ENCODE measurements at places on chromosomes 6 and 20.

- DNase-seq = no peak
These were observed 90.4 kb downstream of the COL12A1 start for GRCh38 chr6:75115481-75115880.

DNA sequence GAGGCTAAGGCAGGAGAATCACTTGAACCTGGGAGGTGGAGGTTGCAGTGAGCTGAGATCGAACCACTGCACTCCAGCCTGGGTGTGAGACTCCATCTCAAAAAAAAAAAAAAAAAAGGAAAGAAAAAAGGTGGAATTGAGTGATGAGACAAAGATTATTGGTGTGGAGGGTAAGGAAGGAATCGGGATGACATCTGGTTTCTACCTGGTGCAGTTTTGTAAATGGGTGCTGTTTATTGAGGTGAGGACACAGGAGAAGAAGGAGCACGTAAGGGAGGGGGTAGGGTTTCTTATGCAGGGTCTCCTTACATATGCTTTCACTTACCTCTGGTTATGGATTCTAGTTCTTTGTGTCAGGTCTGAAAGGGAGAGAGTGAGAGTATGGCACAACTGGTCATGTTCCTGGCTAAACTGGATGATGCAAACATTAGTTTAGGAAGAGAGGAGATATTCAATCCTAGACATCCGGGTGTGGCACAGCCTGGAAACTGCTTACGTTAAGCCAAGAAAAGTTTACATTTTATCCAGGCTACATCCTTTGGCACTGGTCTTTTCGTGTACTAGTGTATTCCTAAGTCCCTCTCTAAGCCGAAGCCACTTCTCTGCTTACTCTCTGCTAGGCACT is 5.4 kb downstream of the RALY start:
- DNase-seq = no peak

DNA sequence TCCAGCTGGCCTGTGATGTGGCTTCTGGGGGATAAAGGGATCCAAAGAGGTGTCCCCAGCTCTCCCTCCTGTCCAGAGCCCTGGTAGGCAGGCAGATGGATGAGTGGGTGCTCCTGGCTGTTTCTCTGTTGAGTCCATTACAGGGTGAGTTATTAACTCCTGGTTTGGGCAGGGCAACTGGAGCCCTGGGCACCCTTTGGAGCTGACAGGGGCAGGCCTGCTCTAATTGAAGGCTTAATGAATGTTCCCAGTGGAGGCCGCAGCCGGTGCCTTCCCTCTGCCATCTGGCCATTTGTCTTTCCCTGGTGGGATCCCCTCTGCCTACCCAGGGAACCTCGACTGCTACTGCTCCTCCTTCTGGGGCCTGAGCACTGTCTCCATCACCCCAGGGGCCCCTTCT is 44.7 kb upstream of the MLN start:
- DNase-seq = no peak

DNA sequence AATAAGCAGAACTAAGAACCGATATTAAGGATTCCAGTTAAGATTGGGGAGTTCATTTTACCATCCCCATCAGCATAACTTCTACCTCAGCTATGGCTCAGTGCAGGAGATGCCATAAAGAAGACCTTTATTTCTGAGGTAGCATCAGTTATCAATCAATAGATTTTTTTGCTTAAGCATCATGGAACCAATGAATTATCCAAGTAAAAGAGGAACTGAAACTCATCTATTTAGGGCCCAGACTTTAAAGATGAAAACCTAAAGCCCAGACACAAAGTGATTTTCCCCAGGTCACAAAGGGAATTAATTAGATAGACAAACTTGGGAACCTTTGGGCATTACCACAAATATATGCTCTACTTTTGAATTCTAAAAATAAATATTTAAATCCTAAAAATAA is 59.2 kb upstream of the TINAG start:
- no peak for DNase-seq

DNA sequence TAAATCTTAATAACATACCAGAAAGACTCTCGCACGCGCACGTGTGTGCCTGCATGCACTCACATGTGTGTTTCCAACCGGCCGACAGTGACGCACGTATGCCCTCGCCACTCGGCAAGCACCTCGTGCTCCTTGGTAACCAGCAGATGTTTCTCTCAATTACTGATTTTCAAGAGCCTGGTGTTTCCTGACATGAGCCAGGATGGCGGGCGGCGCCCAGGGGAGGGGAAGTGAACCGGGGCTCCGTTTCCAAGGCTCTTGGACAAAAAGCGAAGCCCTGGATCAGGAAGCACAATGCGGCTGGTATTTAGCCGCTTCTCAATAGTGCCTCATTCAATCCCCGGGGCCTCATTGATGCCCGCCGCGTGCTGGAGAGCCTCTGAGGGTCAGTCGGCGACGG is 37.7 kb downstream of the PMEPA1 start:
- DNase-seq = peak; percentile 58

DNA sequence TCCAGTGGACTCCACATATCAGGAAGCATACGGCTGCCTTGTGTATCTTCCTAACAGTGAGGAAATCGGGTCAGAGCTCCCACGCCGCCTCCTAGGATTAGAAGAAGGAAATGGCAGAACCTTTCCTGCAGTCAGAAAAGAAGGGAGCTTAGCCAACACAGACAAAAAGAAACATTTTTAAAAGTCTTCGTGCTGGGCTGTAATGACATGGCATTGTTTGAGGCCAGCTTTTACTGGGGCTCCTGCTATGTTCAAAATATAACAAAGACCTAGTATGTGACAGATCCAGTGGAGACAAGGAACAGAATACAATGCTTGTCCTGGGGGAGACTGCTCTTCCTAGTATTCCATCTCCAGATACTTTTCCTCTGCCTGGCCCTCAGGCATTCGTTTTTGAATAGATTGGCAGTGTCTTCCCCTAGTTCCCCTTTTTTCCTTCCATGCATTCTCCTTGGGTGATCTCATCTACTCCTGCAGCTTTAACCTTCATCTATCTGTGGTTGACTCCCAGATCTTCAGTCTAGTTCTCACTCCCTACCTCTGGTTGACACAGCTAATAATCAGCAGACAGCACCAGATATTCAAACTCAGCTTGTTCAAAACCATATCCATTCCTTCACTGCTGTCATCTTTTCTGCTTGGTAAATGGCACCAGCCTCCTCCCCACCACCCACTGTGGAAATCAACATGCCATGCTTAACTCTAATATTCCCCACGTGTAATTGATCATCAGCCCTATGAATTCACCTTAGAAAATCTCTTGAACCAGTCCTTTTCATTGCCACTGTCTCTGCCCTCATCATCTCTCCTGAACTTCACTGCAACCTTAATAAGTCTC is 94.5 kb upstream of the VSTM2L start:
- no peak for DNase-seq

Data from CD4-positive, alpha-beta T cell treated with Interleukin-1 beta for 1 hour (primary cell).